Hematopoietic multipotent progenitor cell treated with erythropoietin and hydrocortisone succinate and interleukin-3 and kit ligand, for 8 days (in vitro differentiated cells): ENCODE measurements at places on chromosomes 7 and 10.

GRCh38 chr10:131579251-131580071 lies 267.9 kb upstream of the TCERG1L start:
- DNase-seq: no peak

DNA sequence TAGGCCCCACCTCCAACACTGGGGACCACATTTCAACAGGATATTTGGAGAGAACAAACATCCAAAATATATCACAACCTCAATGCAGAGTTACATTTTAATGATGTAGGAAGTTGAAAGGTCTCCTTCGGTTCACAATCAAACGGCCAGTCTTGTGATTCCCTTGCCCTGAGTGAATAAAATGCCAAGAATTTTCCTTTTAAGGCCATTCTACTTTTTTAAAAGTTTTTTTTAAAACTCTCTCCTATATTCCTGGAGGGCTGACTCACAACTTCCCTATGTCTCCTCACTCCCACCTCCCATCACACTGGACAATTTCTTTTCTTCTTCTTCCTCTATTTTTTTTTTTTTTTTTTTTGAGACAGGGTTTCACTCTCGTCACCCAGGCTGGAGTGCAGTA lies 693.6 kb upstream of the AUTS2 start:
- DNase-seq: no peak

GRCh38 chr10:17768496-17768895 lies 16.5 kb downstream of the TMEM236 start:
- DNase-seq: no peak

DNA sequence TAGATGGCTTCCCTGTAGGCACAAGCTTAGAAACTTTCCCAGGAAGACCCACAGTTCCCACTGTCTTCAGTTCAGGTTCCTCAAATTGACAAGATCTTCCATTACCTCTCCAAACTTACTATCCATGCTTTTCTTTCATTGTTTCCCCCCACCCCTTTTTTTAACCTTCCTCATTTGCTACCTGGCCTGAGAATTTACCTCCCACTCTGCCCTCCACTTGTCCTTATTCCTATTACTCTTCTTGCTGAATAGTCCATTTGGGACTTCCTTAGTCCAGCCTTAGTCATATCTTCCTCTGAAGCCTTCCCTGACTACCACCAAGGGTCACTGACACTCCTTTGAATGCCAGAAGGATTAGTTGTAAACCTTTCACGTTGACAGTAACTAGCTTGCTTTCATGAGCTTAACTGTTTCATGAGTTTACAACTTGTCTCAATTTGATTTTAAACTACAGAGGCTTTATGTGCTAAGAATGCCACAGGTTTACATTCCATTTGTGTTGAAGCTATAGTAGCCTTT lies 1.2 kb upstream of the CALU start:
- DNase-seq: no peak

DNA sequence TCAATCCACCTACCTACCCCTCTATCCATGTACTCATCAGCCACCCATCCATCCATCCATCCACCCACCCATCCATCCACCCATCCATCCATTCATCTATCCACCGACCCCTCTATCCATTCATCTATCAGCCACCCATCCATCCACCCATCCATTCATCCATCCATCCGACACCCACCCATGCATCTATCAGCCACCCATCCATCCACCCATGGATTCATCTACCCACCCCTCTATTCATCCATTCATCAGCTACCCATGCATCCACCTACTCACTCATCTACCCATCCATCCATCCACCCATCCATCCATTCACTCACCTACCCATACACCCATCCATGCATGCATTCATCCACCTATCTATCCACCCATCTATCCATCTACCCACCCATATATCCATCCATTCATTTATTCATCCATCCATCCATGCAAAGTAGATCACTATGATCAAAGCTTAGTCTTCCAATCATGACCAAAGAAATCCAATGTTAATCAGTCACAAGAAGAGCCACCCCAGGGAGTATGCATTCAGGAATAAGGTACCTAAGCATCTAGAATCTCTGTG lies 27.7 kb upstream of the ZNF467 start:
- no peak for DNase-seq

- no peak for DNase-seq
These were observed 72.5 kb downstream of the CCDC6 start for GRCh38 chr10:59833810-59834209.

GRCh38 chr10:339038-339391 lies 203.8 kb downstream of the ZMYND11 start:
- no peak for DNase-seq

DNA sequence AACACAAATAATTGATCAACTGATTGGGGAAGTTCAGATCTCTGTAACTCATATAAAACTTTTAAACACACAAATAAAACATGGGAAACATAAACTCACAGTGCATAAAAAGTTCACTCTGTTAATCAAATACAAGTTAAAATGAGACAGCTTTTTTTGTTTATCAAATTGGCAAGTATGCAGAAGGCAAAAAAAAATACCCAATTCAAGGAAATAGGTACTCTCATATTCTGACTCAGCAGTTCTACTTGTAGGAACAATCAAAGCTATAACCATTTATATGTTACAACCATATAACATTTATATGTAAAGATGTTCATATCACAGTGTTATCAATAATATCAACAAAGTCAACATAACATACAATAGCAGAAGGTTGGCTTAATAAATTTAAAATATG lies 102.0 kb downstream of the CNOT4 start:
- DNase-seq: peak; percentile 16

DNA sequence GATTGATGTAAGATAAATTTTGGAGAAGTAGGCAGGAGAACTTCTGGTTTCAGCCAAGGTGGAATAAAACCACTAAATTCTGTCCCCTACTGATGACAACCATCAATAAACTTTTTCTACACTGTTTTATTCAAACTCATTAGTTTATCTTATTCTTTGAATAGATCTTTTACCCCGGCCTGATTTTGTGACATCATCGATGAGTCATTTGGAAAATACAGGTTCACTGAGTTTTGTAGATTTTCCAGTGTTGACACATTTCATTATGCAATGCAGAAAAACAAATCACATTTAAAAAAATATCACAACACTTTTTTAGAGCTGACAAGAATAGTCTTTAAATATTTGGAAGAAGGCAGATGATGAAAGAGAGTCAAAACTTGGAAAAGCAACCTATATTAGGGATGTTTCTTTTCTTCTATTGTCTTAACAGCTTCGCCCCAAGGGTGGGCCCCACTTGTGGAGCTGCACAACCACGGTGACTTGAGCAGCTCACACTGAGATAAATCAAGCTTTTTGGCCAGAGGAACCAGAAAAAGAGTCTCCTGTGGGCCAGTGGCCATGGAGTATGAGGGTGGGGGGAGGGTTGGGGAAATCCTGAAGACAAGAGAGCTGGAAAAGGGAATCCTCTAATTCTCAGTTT lies 112.8 kb downstream of the PTEN start:
- no peak for DNase-seq

- no peak for DNase-seq
These were observed 281.3 kb downstream of the GPR158 start for GRCh38 chr10:25455980-25456567.

DNA sequence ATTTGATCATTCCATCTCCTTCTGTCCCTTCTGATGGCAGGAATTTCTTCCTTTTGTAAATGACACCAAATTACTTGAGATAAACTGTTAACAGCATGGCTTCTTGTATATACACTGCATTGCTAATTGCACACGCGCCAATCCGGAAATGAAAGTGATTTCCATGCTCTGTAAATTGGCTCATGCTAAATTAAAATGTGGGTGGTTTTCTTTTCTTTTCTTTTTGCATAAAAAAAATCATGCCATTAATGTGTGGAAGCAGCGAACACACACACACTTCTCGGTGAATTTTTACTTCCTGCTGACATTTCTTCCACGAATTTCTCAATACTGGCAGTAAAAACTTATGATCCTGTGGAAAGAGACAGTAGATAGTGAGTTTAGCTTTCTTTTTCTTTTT lies 123.1 kb upstream of the CCDC6 start:
- no peak for DNase-seq

- peak; percentile 53 for DNase-seq
These were observed 40.9 kb upstream of the ZNF32 start for GRCh38 chr10:43689618-43689954.

GRCh38 chr10:50653142-50653541 lies 29.4 kb upstream of the SGMS1 start:
- DNase-seq: peak; percentile 37

- DNase-seq: no peak
These were observed 960.8 kb upstream of the GHITM start for GRCh38 chr10:83178526-83178925.

GRCh38 chr10:52383088-52383487 lies 69.0 kb downstream of the DKK1 start:
- DNase-seq: no peak

DNA sequence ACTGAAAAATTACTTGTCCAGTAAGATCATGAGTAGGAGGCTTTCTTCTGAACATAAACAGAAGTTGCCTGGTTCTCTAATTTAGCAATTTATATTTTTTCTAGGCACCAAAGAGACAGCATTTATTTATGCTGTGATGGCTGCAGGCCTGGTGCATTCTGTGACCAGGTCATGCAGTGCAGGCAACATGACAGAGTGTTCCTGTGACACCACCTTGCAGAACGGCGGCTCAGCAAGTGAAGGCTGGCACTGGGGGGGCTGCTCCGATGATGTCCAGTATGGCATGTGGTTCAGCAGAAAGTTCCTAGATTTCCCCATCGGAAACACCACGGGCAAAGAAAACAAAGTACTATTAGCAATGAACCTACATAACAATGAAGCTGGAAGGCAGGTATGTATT lies 2.8 kb downstream of the WNT16 start:
- DNase-seq: no peak

GRCh38 chr7:40659231-40659630 lies 524.4 kb downstream of the SUGCT start:
- no peak for DNase-seq

GRCh38 chr10:78602201-78602932 lies 466.4 kb upstream of the ZMIZ1 start:
- DNase-seq: no peak

GRCh38 chr10:113709221-113709838 lies 29.6 kb downstream of the CASP7 start:
- no peak for DNase-seq

GRCh38 chr7:99631295-99632109 lies 14.8 kb downstream of the ZSCAN25 start:
- peak; percentile 43 for DNase-seq

GRCh38 chr7:64098-64915 lies 128.1 kb upstream of the FAM20C start:
- peak; percentile 35 for DNase-seq

DNA sequence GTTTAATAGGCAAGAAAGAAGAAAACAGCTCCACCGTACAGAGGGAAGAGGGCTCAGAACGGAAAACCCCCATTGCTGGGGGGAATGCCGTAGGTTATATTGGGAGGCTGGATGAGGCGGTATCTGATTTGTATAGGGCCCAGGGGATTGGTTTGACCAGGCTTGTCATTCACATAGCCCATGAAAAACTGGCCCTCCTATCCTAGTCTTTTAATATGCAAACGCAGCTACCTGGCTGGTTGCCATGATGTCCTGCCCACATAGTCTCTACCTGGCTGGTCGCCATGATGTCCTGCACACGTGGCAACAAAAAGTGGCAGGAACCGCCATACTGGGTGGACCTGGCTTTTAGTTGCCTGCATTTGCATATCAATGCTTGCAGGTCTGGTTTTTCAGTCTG lies 84.7 kb downstream of the AUTS2 start:
- no peak for DNase-seq

GRCh38 chr7:134941185-134941900 lies 45.0 kb upstream of the AGBL3 start:
- no peak for DNase-seq

- no peak for DNase-seq
These were observed 234.4 kb upstream of the SLC26A5 start for GRCh38 chr7:103680161-103681144.

- DNase-seq: no peak
These were observed 192.2 kb downstream of the SEMA3A start for GRCh38 chr7:84002348-84002747.

- DNase-seq: no peak
These were observed 26.3 kb upstream of the COL1A2 start for GRCh38 chr7:94368371-94368791.

- DNase-seq: no peak
These were observed 453.5 kb downstream of the TYW1 start for GRCh38 chr7:67450171-67450570.
